ENCODE measurements at places on chromosomes 11 and 22.

- no peak for DNase-seq
Measured at GRCh38 chr22:26127126-26127525, 42.1 kb upstream of the SEZ6L start.

- DNase-seq, result no peak
Measured at GRCh38 chr22:42324990-42325710, 54.7 kb upstream of the TCF20 start.

- DNase-seq, result no peak
Measured at GRCh38 chr11:35160902-35161597, 22.1 kb downstream of the CD44 start.

DNA sequence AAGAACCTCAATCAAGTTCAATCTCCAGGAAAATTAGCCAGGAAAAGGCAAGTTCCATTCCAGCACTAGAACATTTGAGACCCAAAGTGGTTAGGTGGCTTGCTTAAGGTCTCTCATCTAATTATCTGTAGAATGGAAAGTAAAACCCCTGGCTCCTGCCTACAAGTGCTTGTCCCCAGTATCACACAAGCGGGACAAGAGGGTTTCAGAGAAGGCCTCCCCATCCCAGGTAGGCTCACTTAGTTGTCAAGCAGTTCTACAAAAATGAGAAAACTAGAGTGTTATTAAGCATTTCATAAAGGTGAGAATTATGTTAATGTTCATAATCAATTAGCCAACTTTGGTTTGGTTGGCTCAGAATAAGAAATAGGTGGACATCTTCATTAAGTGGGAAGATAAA is 5.5 kb downstream of the POU2AF1 start:
- DNase-seq, result no peak

DNA sequence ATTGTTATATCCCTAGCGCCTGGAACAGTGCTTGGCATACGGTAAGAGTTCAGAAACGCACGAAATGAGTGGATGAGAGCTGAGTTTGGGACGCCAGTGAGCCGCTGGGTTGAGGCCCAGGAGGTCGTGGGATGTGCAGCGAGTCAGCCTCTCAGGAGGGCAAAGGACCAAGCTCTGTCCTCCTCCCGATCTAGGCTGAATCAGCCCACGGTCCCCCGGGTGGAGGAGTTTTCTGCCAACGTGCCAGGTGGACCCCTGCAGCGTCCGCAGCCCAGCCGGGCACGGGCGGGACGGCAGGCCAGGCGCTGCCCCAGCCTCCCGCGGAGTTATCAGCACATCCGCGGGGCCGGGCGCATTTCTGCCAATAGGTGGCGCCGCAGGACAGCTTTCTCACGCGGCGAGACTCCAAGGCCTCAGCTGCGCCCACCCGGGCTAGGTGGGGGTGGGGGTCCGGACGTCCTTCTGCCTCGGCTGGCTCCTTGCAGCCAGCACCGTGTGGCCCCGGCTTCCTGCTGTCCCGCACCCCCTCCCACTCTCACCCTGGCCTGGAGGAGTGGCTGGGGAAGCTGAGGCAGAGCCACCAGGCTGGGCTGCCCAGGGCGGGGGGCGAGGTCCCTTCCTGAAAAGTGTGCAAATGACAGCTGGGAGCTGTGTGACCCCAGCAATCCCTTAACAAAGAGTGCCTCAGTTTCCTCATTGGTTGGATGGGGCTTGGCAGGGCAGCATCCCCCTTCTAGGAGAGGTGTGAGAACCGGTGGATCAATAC is 2.2 kb upstream of the RPS19BP1 start:
- peak; percentile 83 for DNase-seq

- no peak for DNase-seq
Measured at GRCh38 chr11:116882386-116882785, 45.0 kb upstream of the APOA1 start.

- DNase-seq, result peak; percentile 45
Measured at GRCh38 chr22:23772649-23773473, at the start of gene MMP11. MMP11 (plus strand) TSS chr22:23772849; CDS start chr22:23772871, 22 bp downstream.

DNA sequence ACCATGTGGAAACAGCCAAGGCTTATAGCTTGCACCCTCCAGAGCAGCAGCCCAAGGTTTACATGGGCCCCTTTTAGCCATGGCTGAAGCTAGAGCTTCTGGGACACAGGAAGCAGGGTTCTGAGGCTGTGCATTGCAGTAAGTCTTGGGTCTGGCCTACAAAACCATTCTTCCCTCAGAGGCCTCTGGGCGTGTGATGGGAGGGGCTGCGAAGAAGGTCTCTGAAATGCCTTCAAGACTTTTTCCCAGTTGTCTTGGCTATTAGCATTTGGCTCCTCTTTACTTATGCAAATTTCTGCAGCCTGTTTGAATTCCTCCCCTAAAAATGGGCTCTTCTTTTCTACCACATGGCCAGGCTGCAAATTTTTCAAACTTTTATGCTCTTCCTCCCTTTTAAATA is 109.5 kb downstream of the BBOX1 start:
- no peak for DNase-seq

DNA sequence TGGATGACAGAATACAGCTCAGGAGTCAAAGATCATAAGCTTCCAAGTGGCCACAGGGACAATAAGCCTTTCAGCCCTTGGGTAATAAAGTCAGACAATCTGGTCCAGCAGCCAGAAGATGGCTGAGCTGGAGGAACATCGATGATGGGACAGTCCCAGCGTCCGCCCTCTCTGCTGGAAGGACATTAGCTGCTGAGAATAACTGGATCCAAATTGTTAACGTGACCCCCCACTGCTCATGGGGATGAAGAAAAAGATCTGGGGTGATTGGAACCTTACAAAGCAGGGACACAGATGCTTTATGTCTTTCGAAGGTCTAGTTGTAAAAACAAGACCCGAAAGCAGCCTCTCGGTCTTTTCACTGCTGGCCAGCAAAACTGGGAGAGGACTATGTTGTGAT is 71.0 kb downstream of the IGLL5 start:
- DNase-seq, result no peak

GRCh38 chr22:27642104-27642800 is 159.3 kb downstream of the MN1 start:
- no peak for DNase-seq
